ENCODE measurements at places on chromosomes 12 and 14.

- no peak for DNase-seq
Observed at GRCh38 chr12:130574402-130574801, 141.7 kb downstream of the RIMBP2 start.

DNA sequence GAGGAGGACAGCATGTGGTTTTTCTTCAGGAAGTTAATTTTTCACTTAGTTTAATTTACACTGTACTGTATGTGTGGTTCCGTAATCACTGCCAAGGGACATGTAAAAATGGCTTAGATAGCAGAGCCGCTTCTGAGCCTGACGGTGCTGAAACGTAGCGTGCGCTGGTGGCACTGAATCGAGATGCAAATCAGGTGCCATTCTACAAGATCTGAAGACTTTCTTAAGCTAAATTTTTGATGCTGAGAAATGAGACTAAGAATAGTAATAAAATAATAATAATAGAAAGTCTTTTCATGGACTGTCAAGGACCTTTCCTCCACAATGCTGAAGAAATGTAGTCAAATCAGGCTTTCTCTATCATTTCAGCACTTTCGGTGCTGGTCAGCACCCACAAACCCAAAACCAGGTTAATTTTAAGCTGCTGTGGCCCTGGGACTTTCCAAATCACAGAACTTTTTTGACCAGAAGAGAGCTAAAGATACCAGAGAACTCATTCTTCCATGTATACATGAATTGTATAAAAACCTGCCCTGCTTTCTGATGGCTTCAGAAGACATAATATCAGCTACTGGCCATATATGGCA lies 183.3 kb upstream of the LMO3 start:
- no peak for DNase-seq

GRCh38 chr12:85821759-85822158 lies 14.4 kb downstream of the RASSF9 start:
- DNase-seq = no peak

- DNase-seq = no peak
Observed at GRCh38 chr12:49348781-49349180, 2.1 kb downstream of the DNAJC22 start.

GRCh38 chr12:95286713-95287112 lies 69.1 kb downstream of the VEZT start:
- no peak for DNase-seq

GRCh38 chr14:95998656-95999055 lies 40.5 kb upstream of the C14orf132 start:
- DNase-seq = no peak

GRCh38 chr14:54146601-54147000 lies 190.0 kb upstream of the BMP4 start:
- no peak for DNase-seq

- DNase-seq = no peak
Observed at GRCh38 chr12:110677206-110677911, 11.6 kb downstream of the HVCN1 start.

- DNase-seq = no peak
Observed at GRCh38 chr12:65840793-65841670, 16.7 kb downstream of the HMGA2 start.

- DNase-seq = no peak
Observed at GRCh38 chr12:1108276-1108675, 117.3 kb downstream of the ERC1 start.

- no peak for DNase-seq
Observed at GRCh38 chr14:88452231-88452630, 66.8 kb downstream of the SPATA7 start.

DNA sequence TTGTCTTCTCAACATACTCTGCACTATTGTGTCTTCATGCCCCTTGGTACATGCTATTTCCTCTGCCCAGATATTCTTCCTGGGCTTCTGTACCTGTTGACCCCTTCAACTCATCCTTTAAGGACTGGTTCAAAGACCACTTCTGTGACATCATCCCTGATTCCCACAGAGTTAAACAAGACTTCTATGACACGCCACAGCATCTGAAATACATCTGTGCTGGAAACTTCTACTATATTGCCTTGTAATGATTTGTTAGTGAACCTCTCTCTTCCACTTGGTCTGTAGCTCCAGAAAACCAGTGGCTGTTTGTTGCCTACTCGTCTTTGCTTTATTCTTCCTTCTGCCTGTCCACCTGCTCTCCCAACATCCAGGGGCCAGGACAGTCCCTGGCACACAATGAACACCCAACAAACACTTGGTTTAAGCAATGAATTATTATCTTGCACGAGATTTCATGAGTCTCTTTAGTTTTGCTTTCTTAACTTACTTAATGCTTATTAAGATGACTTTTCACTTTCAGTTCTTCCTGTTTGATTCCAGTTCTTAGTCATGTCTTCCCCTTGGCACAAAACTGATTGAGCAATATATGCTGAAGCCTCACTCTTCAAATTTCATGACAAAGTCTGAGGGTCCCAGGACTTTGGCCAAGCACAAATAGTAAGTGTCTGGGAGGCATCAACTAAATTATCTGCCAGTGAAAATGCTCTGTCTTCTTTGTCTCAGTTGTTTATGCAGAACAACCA lies 485.9 kb downstream of the APAF1 start:
- no peak for DNase-seq

All from activated CD4-positive, alpha-beta T cell treated with anti-CD3 and anti-CD28 coated beads, Interleukin-2, amount 50 U/mL, for 24 hours (primary cell).